ENCODE measurements at places on chromosomes 7 and 10.
A peak's percentile ranks its signal among the peaks of the same experiment; 100 is the strongest.

DNA sequence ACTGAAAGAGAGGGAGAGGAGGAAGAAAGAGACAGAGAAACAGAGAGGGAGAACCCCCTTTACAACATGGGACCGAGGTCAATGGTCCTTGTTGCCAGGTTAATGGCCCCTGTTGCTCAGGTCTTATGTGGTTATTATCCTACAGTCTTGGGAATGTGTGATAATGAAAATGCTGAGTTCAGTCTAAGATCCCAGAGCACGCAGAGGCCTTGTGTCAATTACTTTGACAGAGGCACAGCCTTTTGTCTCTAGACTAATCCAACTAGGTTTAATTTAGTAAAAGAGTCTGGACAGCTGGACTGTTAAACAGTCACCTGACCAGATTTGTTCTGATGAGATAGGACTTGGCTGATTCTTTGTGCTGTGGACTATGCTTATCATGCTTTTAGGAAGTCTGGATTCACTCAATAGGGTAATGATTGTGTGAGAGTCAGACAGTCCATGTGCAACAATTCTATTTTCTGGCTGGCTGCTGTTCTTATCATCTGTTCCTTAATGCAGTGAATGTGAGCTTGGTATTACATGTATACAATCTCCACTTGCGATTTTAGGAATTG, 157.4 kb upstream of the MAGI2 start:
- DNase-seq: no peak

DNA sequence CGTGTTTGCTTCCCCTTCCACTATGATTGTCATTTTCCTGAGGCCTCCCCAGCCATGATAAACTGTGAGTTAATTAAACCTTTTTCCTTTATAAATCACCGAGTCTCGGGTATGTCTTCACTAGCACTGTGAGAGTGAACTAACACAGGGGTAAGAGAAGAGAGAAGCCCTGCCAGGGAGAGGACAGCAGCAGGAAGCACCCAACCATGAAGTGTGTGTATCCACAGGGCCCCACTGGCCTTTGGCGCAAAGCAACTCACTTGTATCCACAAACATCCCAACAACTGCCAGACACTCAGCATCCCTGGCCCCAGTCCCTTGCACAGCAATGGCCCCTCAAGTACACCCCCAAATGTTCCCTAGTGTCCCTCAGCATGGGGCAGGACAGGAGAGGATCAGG, 115.1 kb downstream of the MAD1L1 start:
- DNase-seq: no peak

DNA sequence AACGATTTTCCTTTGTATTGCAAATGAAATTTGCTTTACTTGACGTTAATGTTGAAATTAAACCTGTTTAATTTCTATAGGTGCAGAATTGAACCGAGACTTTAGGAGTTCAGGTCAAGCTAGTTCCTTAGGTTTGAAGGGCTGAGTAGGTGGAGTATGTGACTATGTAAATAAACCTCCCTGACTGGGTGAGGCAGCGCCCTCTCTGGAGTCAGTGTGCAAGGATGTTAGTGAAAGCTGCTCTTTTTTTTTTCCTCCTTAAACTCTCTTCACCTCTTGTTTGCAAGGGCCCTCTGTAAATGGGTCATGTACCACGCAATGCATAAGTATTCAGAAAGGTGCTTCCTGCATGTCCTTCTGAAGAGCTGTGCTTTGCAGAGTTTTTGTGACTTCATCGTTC, 33.8 kb downstream of the GALNT17 start:
- DNase-seq: no peak

DNA sequence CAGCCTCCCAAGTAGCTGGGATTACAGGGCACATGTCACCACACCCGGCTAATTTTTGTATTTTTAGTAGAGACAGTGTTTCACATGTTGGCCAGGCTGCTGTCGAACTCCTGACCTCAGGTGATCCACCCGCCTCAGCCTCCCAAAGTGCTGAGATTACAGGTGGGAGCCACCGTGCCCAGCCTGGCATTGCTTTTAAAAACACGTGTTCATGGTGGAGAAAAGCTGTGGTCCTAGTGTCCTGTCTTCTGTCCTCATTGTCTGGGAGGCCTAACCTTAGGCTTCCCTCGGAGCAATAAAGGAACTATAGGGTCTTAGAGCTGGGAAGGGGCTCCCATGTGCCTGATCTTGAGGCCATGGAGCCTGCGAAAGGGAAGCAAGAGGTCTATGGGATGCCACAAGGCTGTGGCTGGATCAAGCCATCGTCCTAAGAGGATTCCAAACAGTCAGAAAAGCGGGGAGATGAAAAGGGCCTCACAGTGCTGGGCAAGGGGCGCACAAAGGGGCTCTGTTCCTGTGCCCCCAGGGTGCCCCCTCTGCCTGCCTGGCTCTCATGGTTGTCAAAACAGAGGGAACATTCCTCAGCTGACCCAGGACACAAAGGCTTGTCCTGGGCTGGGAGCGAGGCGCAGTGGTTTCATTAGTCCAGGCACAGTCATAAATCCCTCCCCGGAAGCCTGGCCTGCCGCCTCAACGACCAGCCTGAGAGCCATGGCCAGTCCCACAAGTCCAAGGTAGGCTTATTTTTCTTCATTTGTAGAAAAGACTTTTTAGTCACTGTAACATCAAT, 106.6 kb upstream of the TNS3 start:
- DNase-seq: no peak

DNA sequence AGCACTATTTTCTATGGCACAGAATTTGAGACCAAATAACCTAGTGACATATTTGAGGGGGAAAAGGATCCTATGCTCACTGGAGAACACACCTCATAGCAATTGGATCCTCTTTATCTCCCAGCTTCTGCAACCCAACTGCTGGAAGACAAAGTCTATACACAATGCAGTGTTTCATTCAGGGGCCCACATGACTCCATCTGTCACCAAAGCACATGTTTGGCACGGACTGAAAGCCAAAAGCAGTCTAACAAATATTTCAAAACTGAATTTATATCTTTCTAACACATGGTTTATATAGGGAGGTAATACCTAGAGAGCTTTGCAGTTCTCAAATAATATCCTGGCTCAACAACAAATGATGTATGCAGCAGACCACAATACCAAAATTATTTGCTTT, 39.2 kb downstream of the ADAM12 start:
- no peak for DNase-seq

DNA sequence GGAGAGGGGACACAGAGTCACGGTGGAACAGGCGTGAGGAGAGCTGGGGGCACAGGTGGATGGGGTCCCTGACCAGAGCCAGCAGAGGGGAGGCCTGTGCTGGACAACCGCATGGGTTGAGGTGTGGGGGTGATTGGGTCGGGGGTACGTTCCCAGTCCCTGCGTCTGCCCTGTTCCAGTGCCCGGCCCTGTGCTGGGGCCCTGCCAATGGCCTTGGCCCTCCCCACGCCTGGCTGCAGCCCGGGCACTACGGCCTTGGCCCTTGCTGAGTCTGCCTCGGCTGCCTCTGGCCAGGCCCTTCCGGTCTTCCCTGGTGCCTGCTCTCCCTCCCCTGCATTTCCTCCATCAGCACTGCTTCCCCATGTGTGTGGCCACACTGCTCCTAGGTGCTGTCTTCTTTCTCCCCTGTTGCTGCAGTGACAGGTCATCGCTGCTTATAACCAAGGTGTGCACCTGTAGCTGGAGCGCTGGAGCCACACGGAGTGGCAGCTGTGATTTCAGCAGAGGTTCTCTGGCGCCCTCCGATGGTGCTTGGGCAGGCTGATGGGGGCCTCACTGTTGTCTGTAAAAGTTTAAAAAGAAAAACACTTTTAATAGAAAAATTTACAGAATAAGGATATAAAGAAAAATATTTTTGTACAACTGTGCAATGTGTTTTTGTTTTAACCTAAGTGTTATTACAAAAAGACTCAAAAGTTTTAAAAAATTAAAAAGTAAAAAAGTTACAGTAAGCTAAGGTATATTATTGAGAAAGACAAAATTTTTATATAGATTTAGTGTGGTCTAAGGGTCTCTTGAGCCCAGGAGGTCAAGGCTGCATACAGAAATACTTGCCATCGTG, 45.2 kb upstream of the BHLHA15 start:
- peak; percentile 7 for DNase-seq

- DNase-seq: no peak
Measured at GRCh38 chr7:7577888-7578287, 11.2 kb downstream of the MIOS start.

DNA sequence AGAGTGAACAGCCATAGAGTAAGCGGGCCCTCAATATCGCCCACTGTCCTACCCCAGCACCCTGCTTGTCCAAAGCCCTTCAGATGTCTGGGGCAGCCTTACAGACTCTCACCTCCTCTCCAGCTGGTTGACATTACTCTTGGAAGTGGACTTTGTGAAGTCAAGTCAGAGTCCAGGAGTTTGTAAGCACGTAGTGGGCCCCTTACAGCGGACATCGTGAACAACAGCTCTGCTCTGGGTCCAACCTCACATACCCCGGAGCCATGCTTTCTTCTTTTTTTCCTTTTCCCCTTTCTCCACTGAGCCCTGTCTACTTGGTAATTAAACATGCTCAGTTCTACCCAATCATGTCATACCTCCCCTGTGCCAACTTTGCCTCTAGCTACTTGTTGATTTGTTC, 17.5 kb downstream of the HNRNPF start:
- DNase-seq: no peak

DNA sequence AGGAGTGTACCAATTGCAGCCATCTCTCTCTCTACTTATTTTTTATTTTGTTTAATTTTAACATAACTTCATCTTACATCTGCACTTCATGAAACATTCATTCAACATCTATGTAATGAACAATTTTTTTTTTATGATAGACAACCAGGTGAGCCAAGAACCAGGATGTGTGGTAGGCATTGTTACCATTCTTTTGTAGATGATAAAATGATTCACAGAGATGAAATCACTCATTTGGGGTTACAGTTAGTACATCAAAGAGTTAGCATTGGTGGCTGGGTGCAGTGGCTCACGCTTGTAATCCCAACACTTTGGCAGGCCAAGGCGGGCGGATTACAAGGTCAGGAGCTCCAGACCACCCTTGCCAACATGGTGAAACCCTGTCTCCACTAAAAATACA, 127.8 kb downstream of the HDAC9 start:
- DNase-seq: no peak

- no peak for DNase-seq
Measured at GRCh38 chr10:29142516-29143314, 146.2 kb upstream of the LYZL1 start.

DNA sequence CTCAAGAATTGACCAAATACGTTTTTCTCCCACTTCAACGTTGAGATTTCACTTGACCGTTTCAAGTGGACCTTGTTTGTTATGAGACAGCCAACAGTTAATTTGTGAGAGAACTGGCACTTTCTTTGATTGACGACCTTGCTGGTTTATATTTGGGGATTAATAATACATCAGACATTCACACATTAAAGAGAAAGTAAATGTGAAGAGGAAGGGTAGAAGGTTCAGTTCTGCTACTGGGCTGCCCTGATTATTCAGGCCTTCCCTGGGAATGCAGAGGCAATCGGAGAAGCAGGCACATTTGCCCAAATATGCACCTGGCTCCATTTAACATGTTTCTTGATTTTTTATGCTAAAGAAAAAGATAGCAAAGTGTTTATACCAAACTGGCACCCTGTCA, 114.1 kb downstream of the POU6F2 start:
- DNase-seq: no peak

DNA sequence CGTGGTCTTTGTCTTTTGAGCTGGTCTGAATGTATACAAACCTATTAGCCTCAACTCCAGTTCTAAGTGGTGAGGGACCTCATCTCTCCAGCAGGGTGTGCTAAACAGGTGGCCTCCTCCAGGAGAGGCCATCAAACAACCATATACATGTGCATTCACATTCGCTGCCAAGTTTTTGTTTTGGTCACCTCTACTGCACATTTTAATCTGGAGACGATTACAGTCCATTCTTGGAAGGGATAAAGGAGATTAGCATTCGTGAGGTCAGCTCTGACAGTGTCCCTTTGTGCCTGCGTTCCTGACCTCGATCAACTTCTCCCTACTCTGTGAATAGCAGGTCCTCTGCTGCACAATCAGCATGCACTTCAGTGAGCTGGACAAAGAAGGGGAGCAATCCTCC, 60.8 kb downstream of the RHOBTB1 start:
- peak; percentile 8 for DNase-seq

GRCh38 chr10:110901954-110902819, 16.8 kb downstream of the BBIP1 start:
- DNase-seq: peak; percentile 48

DNA sequence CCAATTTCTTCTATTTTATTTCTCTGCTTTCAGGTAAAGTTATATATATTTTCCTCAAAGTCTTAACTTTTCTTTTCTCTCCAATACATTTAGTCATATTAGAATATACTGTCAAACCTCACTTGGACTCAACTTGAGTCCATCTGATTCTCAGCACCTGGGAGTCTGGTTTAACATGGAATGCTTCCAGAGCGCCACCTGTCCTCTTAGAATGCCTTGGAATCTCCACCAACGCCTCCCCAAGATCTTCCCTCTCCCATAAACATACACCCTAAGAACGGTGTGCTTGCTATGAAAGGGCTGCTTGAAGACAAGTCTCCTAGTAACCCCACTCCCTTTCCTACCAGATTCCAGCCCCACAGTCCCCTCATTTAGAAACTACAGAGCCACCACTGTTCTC, 229.1 kb upstream of the MKLN1 start:
- DNase-seq: no peak

GRCh38 chr7:128027485-128027980, 3.7 kb downstream of the LRRC4 start:
- no peak for DNase-seq

- DNase-seq: no peak
Measured at GRCh38 chr7:1463676-1464223, 4.5 kb upstream of the MICALL2 start.

DNA sequence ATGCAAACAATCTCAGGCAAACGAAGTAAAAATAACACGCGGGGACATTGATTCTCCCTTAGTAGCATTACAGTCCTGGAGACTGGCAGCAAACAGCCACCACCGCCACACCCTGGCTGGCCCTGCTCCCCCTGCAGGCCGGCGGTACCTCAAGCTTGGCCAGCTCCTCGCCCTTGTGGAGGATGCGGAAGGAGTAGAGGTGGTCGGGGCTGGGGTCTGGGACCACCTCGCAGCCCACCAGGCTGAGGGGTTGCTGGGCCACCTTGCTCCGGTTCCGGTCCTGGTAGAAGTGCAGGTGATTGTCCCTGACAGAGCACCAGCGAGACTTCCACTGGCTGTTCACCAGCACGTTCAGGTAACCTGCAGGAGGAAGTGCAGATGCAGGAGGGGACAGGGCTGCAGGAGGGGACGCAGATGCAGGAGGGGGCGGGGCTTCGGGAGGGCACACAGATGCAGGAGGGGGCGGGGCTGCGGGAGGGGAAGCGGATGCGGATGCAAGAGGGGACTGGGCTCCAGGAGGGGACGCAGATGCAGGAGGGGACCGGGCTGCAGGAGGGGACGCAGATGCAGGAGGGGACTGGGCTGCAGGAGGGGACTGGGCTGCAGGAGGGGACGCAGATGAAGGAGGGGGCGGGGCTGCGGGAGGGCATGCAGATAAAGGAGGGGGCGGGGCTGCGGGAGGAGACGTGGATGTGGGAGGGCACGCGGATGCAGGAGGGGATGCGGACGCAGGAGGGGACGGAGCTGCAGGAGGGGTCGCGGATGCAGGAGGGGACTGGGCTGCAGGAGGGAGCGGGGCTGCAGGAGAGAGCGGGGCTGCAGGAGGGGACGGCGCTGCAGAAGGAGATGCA, 65.7 kb downstream of the VWA2 start:
- DNase-seq: no peak

- DNase-seq: no peak
Measured at GRCh38 chr10:100709146-100710082, 36.0 kb upstream of the PAX2 start.

Measured in HCT116 (cell line).